ENCODE measurements at places on chromosomes 5 and 9. TPM values are rescaled to one million over a fixed set of nuclear protein-coding genes. Genes with fewer than 3 reads are reported as not detected.

DNA sequence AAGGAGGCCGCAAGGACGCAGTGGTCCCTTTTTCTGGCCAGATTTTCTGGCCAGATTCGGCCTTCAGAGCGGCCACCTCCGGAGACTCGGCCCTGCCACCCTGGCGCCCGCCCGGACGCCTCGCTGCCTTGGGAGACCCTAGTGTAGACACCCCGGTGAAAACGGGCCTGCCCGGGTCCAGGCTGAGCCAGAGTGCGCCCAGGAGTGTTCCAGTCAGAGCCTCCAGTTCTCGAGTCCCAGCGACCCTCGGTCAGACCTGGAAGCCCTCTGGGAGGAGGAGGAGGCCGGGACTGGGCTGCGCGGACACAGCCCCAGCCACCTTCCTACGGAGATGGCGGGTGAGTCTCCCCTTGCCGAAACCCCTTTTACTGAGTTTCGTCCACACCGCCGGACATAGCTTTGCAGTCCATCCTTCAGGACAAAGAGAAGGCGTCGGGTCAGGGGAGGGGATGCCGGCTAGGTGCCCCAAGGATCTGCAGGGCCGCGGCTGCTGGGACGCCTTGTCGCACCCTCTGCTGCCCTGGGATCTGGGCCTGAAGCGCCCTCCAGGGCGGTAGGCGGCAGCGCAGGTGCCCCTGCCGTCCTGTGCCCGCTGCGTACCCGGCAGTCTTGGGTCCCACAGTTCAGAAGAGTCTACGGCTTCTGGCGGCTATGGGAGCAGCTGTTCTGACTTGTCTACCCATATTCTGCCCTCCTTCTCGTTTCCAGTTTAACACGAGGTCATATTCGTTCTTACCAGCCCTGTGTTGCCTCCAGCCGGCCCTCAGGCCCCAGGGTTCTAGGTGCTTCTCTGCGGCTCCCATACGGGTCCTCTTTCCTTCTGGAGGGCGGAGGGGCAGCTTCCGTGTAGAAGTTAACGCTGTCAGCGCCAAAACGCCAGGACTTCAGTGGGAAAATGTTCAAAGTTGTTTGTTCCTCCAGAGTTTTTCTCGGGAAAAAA lies 1771.7 kb upstream of the CDH9 start:
- no peak overlapping the region for H3K4me3 ChIP-seq
- no peaks in the 10 kb centered on the region for H3K4me1 ChIP-seq
- no peak overlapping the region for H3K27ac ChIP-seq
- no peaks in the 10 kb centered on the region for H3K27me3 ChIP-seq
- no peaks in the 10 kb centered on the region for H3K36me3 ChIP-seq
- DNase-seq: no peak

GRCh38 chr5:91219803-91220371 lies 163.2 kb downstream of the ARRDC3 start:
- H3K4me3 ChIP-seq: no peak overlapping the region
- H3K4me1 ChIP-seq: no peaks in the 10 kb centered on the region
- no peaks in the 10 kb centered on the region for H3K36me3 ChIP-seq
- peaks cover 3% of the 10 kb centered on the region for H3K27me3 ChIP-seq

DNA sequence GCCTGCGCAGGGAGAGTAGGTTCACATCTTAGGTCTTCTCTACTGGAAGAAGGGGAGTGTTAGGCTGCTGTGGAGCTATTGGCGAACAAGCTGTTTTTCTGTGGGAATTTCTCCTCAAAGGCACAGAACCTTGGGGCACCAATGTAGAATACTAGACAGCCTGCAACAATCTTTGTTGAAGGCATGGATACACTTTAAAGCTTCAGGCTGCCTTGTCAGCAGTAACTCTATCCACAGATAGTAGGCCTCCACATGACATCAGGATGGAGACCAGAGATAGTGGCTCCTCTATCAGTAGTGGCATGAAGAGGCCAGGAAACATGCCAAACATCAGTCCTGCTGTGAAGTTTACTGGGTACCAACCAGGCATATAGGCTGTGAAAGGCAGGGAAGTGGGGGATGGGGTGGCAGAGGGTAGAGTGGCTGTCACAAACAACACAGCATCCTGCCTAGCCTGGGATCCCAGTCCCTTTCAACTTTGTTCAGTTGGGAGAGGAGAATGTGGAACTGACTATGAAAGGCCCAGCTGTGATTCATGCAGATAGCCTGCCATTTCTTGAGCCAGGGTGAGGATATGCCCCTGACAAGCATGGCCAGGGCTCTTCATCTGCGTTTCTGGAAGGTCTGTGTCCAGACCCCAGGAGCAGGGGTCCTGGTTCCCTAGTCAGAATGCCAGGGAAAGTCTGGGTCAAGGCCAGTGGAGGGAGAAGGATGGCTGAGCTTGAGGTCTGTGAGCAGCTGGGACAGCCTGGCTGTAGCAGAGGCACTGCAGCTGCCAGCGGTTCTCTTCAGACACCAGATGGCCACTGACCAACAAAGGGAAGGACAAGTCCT lies 1.0 kb upstream of the HK3 start:
- no peaks in the 10 kb centered on the region for H3K27me3 ChIP-seq
- no peak overlapping the region for H3K4me3 ChIP-seq
- no peak for DNase-seq
- H3K4me1 ChIP-seq: peaks cover 5% of the 10 kb centered on the region

EIF4E1B gene
- total RNA-seq: not detected

C7 gene
- not detected for total RNA-seq

DNA sequence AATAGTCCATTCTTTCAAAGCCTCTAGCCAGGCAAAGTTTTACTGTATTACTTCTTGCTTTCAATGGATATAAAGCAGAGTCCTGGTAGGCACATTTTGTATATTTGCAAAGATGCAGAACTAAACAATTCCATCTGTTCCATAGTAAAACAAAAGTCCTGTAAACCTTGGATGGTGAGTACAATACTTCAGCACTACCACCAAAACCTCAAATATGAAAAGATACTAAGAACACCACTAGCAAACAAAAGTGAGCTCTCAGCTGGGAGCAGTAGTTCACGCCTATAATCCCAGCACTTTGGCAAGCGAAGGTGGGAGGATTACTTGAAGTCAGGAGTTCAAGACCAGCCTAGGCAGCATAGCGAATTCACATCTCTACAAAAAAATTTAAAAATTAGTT lies 195.0 kb downstream of the MSX2 start:
- no peaks in the 10 kb centered on the region for H3K27me3 ChIP-seq
- H3K27ac ChIP-seq: no peak overlapping the region
- no peaks in the 10 kb centered on the region for H3K36me3 ChIP-seq
- no peak for DNase-seq
- no peaks in the 10 kb centered on the region for H3K4me1 ChIP-seq

GRCh38 chr5:176736301-176736930 lies 73.9 kb upstream of the UNC5A start:
- H3K36me3 ChIP-seq: no peaks in the 10 kb centered on the region
- peaks cover 4% of the 10 kb centered on the region for H3K27me3 ChIP-seq
- H3K4me3 ChIP-seq: no peak overlapping the region
- no peak for DNase-seq

DNA sequence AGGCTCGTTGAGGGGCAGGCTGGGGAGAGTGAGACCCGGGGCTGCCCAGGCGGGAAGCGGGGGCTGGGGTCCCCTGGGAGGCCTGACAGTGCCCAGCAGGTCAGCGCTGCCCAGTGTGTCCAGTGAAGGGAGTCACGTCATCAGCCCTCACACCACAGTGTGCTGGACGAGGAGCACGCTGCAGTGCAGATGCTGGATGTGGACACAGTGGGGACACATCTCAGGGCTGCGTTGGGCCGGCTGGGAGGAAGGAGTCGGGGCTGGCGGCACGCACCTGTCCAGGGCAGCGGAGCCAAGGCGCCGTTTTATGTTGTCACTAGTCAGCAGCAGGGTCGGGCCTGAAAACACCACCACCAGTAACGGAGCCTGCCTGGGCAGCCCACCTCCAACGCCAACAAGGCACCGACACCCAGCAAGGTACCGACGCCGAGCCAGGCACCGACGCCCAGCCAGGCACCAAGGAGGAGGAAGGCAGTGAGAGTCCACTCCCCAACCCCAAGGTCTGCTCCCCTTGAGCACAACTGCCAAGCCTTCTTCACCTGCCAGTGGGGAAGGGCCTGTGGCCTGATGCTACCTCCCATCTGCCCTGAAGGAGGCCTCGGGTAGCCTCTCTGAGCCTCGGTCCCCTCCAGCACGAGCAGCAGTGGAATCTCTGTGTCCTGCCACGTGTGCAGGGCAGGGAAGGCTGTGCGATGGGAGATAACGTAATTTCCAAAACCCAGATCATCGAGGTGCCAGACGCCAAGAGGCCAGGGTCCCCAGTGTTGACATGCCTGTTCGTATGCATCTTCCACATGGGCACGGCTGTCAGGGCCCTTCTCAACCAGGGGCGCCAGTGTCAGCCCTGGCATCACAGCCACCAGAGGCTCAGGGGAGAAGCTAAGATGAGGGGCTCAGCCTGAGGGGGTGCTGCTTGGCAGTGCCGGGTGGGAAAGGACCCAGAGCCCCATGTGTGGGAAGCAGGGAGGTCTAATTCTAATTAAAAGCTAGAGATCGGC lies 21.9 kb upstream of the NSMF start:
- no peaks in the 10 kb centered on the region for H3K27me3 ChIP-seq
- no peak for DNase-seq
- no peaks in the 10 kb centered on the region for H3K4me1 ChIP-seq
- H3K27ac ChIP-seq: no peak overlapping the region

DNA sequence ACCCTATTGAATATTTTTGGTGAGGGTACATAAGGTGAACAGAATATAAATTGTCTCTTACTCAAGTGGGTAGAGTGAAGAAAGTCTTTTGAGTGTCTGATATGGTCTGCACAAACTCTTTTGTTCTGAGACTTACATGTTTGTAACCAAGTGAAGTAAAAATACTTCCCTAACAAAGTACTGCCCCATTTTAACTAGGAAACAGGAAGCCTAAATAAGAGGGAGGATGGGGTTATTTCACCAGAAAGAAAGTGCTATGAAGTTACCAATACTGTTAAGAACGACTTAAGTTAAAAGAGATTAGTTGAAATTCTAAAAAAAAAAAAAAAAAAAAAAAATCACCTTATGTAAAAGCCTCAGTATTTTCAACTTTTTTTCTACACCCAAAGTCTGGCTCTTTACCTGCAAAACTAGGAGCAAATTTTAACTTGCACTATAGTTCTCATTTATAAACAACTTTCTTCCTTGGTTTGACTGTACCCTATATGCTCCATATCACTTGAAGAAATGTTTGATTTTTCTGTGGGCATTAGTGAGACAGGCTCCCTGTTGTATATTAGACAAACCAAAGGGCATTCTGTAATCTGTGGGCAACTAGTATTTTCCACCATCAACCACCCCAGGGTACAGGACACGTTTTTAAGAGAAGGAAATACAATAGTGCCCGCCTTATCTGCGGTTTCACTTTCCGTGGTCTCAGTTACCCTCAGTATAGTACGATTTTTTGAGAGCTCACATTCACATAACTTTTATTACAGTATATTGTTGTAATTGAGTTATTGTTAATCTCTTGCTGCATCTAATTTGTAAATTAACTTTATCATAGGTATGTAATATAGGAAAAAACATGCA lies 127.7 kb downstream of the NR3C1 start:
- H3K27me3 ChIP-seq: no peaks in the 10 kb centered on the region
- no peak for DNase-seq

CCL28 gene
- total RNA-seq: 14.8 TPM

ANKRD18B gene
- total RNA-seq: not detected

DNA sequence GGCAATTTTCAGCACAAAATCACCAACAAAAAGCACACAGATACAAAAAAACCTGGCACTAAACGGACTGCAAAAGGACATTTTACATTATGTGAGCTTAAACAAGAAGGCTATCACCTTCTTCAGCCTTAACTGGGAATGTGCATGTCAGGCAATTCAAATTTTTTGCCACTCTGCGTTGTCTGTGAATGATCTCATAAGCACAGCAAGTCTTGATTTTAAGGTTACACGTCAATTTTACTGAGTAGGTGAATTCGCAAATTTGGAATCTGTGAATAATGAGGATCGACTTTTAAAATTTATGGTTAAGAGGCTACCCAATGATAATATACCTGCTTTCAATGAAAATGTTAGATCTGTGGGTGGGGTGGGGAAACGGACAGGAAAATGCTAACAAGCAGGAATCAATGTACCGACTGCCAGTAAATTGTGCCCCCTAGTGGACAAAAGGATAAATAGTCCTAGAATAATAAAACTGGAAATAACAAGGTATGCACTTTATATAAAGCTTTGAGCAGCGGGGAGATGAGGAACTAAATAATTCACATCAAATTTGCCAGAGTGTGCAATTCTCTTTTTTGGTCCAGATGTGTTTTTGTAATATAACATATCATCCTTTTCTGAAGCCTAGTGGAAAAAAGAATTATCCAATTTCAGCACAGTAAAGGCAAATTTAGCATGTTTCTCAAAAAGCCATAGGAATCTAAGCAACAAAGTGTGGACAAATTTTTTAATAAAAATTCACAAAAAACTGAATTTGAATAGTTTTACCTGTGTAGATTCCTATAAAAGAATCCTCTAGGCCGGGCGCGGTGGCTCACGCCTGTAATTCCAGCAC lies 20.5 kb downstream of the EQTN start:
- H3K4me3 ChIP-seq: no peak overlapping the region
- H3K27me3 ChIP-seq: no peaks in the 10 kb centered on the region
- no peak overlapping the region for H3K27ac ChIP-seq
- no peaks in the 10 kb centered on the region for H3K36me3 ChIP-seq
- DNase-seq: peak; percentile 52
- no peaks in the 10 kb centered on the region for H3K4me1 ChIP-seq

DNA sequence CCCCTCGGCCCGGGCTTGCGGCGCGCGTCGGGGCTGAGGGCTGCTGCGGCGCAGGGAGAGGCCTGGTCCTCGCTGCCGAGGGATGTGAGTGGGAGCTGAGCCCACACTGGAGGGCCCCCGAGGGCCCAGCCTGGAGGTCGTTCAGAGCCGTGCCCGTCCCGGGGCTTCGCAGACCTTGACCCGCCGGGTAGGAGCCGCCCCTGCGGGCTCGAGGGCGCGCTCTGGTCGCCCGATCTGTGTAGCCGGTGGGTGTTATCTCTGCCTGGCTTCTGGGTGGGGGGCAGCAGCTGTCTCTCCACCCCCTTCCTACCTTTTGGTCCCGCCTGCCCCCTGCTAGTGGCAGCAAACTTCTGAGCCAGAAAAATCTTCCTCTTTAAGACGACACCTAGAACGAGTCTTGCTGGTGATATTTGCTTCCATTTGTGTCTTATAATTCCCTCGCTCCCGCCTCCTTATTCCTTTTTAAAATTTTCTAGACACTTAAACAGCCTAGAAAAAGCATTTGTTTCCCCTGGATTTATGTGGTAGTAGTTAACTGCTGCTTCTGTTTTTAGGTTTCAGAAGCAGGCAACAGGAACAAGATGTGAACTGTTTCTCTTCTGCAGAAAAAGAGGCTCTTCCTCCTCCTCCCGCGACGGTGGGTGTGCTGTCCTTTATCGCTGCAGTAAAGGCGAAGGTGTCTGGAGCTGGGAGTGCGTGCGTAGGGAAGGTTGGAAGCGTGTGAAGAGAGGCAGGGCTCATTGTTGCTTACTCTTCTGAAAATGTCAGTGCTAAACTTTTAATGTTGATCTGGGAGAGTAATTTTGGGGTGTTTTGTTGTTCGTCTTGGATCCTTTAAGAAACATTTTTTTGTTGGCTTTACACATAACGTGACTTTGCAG lies 554 bp downstream of the JAK2 start:
- H3K27ac ChIP-seq: peak overlapping the region; percentile 79
- no peaks in the 10 kb centered on the region for H3K27me3 ChIP-seq
- peaks cover 43% of the 10 kb centered on the region for H3K4me1 ChIP-seq
- H3K36me3 ChIP-seq: no peaks in the 10 kb centered on the region

Measured in CD4-positive, CD25-positive, alpha-beta regulatory T cell (primary cell).